ENCODE measurements at places on chromosomes 3 and 15.

DNA sequence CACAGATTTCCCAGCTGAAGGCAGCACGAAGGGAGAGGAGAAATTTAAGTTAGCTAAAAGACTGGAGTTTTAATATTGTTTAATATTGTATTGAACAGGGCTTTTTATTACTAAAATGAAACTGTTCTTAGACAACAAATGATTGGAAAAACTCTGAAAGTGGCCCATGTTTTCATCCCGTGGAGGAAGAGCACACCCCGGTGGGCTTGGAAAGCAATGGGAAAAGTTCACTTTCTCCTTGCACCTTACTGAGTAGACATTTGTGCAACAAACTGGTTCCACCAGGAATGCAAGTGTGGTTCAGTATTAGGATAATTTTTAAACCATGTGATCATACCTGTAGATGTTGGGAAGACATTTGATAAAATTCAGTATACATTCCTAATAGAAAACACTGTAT lies 8.2 kb upstream of the ESYT3 start:
- DNase-seq: no peak

- no peak for DNase-seq
Observed at GRCh38 chr3:179981646-179982045, 55.1 kb downstream of the PEX5L start.

GRCh38 chr3:125154800-125155269 lies 57.7 kb downstream of the SLC12A8 start:
- no peak for DNase-seq

GRCh38 chr3:46463120-46463867 lies 1.4 kb downstream of the LTF start:
- DNase-seq: no peak

DNA sequence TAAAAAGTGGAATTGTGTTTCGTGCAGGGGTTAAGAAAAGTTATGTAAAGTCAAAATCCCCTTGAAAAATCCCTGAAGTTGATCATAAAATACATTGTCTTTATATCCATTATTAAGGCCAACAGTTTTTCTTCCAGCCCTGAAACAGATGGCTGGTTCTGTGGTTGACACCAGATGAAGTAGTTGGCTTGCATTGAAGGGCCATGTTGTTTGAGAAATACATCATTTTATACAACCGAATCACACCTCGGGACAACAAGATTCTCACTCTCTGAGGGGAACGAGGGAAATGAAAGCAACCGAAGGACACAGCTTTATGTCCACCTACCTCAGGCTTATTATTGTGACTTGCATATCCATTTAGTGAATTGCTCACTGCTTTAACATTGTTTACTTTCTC lies 126.0 kb upstream of the MITF start:
- DNase-seq: no peak

DNA sequence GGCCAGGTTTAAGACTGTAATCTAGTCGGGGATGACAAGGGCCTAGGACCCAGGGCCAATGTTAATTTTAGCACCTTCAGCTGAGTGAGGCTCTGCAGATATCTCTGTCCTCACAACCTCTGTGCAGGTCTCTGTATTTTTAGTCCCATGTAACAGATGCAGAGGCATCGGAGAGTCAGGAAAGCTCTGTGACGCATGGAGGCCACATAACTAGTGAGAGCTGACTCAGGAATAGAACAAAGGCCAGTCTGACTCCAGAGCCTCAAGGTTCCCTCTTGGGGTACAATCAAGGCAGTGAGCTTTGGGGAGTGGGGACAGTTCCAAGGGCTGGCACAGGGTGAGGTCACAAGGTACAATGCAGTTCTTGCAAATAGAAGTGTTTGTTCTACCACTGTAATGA lies 31.0 kb downstream of the FSTL1 start:
- no peak for DNase-seq

DNA sequence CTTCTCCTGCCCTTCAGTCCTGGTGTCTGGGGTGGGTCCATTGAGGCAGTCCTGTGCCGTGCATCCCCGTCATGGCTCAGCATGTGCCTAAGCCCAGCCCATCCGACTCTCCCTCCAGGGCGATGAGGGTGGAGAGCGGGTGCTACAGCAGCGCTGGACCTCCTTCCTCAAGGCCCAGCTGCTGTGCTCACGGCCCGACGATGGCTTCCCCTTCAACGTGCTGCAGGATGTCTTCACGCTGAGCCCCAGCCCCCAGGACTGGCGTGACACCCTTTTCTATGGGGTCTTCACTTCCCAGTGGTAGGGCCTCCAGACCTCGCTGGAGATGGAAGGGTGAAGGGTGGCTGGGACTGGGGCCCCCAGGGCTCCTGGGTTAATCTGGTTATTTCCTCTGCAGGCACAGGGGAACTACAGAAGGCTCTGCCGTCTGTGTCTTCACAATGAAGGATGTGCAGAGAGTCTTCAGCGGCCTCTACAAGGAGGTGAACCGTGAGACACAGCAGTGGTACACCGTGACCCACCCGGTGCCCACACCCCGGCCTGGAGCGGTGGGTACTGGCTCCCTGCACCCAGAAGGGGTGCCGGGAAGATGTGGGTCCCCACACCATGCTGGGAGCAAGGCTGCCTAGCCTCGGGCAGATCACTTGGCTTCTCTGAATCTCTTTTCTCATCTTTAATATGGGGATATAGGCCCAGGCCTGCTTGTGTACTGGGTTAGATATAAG lies 10.1 kb downstream of the CIB1 start:
- no peak for DNase-seq

DNA sequence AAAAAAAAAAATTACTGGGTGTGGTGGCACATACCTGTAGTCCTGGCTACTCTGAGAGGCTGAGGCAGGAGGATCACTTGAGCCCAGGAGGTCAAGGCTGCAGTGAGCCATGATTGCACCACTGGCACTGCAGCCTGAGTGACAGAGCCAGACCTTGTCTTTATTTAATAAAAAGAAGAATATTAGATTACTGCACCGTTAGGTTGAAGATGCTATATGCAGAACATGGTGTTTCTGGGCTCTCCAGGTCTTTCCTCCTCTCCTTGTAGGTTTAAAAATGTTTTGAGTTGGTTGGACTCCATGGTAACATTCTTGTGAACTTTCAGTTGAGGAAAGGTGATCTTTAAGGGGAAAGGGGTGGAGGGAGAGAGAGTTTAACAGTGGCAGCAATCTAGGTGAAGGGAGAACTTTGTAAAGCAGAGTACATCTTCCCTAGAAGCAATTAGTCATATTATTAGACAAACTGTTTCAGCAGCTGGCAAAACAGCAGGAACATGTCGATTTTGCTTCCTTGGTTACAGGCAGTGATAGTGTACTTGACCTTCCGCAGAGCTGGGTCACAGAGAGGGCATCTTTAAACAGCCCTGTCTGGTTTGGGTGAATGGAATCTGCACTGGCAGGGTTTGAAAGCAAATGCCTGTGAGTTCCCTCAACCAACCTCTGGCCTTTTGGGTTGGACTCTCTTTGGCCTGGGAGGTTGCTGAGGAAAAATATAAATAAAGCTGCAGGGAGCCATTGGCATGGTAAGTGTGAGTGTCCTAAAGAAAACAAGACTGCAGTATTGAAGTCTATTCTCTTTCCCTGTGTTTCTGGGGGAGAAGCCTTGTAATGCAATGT lies 42.8 kb downstream of the NR2C2 start:
- DNase-seq: no peak

- no peak for DNase-seq
Observed at GRCh38 chr15:40045572-40046217, 6.7 kb upstream of the SRP14 start.

GRCh38 chr3:198046120-198046857 lies 86.3 kb downstream of the LMLN start:
- no peak for DNase-seq

DNA sequence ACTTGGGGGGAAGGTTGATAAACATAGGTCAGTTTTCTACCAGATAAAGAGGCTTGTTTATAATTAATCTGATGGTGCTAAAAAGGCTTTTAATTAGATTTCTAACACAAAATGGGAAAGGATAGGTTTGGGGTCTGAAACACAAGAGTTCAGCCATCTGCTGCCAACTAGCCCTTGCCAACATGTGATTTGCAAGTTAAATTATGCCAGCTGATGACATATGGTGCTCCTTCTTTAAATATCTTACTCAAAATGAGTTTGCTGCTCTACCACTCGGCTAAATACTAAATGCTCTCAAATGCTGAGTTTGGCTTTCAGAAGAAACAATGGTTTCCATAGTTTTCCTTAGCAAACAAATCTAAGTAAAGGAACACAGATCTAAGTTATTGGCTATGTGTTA lies 557.8 kb upstream of the CCDC54 start:
- no peak for DNase-seq

GRCh38 chr3:71247958-71248335 lies 335.6 kb downstream of the FOXP1 start:
- DNase-seq: no peak

DNA sequence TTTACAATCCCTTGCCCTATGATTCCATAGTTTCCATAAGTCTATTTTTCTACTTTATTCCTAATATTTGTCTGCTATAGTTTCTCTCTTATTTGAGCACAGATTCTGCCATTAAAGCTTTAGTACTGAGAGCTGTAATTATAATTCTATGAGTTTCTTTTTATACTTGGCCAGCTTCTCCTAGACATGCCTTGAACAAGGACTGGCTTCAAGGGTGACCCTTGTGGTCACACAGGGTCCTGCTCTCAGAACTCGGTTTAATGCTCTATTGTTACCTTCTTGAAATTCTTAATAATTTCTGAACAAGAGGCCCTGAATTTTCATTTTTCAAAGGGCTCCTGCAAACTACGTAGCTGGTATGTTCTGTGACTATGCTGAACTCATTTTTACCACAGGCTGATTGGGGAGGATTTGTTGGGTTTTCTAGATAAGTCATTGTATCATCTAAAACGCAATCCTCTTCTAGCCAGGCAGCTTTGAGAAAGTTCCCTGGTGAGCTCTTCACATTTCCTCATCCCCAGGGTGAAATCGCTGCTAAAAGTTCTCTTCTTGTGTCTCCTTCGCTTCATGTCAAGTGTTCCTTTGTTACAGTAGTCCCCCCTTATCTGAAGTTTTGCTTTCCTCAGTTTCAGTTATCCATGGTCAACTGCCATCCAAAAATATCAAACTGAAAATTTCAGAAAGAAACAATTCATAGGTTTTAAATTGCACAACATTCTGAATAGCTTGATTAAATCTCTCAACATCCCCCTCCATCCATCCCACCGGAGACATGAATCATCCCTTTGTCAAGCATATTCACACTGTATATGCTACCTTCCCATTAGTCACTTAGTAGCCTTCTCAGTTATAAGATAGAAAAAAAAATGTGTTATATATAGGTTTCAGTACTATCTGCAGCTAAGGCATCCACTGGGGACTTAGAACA lies 12.6 kb upstream of the PLCL2 start:
- no peak for DNase-seq

All from stimulated activated CD8-positive, alpha-beta memory T cell treated with anti-CD3 and anti-CD28 coated beads, Interleukin-2, amount 100 ng/mL, for 1 hour (primary cell).